Esophagus squamous epithelium (tissue), 5 donors: ENCODE measurements at places on chromosomes 16 and 17.

GRCh38 chr16:67555795-67556212 is 6.5 kb upstream of the CTCF start:
- DNase-seq, result no peak

DNA sequence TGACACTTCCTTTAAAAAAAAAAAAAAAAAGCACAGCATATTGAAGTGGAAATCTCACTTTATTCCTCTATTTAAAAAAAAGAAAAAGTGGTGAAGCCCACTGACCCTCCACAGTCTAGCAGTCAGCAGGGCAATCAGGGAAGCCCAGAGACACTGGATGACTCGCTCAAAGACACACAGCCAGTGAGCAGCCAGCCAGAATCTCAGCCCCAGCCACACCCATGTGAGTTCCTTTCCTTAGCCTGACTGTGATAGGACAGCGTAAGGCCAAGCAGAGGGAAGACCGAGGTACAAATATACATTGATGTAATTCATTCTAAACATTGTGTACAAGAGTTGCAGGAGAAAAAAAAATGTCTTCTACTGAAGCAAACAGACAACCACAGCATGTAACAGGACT is 22.5 kb downstream of the XPO6 start:
- no peak for DNase-seq

DNA sequence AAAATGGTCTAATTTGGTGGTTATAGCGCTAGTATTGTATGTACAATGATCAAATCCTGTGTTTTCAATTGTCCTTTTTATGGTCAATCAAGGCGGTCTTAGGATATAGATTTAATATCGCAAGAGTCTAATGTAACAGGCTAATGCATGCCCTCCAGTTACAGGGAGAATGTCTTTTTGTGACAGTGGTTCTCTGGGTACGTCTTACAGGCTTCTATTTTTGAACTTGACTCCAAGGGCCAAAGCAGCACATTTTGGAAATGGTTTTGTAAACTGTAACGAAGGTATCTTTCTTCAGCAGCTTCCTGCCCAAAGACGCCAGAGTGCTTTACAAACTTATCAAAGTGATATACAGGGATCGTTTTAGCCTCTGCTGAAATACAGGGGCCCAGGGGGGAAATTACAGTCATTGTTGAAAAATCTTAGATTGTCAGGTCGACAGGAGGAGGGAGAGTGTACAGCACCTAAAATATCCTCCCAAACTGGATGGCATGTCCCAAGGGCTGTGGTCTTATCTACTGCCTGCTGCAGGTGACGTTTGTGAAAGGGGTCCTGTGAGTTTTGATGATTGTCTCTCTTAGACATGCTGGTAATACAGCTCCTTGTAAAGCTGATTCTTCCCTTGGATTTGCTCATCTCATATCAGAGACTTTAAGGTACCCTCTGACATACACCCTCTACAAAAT is 288.5 kb downstream of the CDH13 start:
- no peak for DNase-seq

- DNase-seq, result no peak
Observed at GRCh38 chr17:28819582-28819981, 23.0 kb downstream of the FAM222B start.

DNA sequence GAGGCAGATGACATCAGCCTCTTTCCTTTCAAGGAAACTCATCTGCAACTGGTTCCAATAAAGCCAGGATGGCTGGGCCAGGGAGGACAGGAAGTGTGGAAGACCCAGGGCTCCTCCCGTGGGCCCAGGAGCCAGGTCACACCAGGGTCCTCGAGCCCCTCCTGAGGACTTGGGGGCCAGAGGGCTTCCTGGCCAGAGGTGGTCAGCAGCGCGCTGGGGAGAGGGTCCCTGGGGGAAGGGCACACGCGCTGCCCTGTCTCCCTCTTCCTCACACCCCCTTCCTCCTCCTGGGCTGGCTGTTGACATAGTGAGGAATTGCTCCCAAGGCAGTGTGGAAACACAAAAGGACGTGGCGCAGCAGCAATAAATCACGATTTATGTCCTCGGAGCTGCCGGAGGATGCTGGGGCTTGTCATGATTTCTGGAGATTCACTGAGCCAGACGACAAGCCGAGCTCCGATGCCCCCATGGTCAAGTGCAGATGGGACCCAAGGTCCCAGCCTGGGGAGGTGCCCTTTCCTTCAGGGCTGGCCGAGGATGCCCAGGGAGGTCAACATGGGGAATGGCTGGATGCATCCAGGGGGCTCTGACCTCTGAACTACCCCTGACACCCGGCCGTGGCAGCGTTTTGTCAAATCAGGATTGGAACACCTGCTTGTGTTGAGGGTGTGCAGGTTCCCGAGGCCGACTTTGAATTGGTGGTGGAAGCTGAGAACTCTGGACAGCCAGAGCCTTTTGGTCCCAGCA is 152.6 kb downstream of the IRF8 start:
- DNase-seq, result no peak

DNA sequence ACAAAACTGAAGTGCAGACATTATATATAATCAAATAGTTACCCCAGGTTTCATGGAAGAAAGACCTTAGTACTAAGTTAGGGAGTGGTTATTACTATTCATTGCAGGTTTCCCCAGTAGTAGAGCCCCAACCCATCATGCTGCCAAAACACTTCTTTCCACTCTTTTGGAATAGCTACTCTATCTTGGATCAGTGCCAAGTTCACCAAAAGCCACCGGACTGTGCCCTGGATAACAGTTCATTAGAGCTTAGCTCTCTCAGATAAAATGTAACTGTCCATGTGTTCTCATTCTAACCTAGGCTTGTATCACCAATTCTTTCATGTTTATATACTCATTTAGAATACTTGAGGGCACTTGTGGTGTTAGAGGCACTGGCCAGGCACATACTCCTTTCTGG is 540.1 kb upstream of the C16orf82 start:
- DNase-seq, result no peak
